Osteocyte (in vitro differentiated cells): ENCODE measurements at places on chromosomes 11 and 22.
A peak's percentile ranks its signal among the peaks of the same experiment; 100 is the strongest.

DNA sequence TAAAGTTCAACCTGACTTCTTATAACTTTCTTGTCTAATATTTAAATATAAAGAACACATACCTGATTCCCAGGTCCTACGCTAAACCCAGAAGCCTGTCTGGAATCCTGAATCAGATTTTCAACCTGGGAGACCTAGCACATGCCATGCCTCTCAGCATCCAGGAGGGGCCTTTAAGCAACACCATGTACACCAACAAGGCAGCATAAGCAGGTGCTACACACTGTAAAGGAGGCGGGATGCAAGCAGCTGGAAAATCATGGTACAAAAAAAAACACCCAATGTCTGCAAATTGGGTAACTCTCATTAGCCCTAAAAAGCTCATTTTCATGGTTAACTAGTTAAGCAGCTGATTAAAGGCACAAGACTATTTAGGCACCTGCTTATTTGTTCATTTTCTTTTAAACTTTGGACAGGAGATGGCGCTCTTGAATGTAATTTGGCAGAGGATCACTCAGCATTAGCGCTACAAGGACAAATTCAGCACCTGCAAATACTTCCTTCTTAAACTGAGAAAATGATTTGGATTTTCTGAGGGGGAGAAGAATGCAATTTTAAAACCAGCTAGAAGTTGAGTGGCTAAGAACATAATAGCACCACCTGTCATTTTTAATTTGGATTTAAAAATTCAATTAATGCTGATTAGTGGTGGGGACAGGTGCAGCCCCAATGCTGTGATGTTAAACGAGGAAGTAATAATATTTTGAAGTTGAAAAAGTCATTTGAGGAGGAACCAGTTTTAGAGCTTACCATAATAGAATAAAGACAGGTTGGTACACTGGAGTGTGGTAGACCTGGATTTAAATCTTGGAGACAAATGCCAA is 104.0 kb downstream of the FAR1 start:
- no peak for DNase-seq

DNA sequence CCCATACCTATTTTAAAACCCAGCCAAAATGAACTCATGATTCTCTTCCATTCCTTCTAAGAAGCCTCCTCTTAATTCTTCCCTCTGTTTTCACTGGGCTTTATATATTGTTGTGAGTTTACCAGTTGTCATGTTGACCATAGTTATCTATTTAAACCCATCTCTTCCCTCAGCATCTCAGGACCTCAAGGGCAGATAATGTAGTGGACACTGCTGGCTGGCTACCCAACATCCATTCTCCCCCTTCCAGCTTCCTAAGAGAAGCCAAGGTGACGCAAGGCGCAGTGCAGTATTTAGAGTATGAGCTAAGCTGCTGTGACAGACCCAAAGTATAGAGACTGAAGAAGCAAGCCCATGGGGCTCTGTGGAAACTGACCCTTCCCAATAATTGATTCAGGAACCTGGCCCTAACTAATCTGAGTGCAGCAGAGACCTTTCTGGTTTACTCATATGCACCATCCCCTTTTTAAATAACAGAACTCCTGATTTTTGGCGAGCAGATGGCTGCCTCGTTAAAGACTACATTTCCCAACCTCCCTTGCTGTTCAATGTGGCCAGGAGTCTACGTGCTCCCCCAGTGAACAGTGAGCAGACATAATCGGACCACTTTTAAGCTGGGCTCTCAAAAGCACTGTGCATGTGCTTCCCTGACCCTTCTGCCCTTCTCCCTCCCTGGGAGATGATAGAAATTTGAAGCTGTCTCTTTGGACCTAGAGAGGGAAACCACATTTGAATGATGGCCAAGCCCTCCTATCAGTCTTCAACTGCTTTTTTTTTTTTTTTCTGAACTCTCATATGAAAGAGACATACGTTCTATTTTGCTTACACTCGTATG is 28.1 kb upstream of the CREB3L1 start:
- DNase-seq, result no peak

DNA sequence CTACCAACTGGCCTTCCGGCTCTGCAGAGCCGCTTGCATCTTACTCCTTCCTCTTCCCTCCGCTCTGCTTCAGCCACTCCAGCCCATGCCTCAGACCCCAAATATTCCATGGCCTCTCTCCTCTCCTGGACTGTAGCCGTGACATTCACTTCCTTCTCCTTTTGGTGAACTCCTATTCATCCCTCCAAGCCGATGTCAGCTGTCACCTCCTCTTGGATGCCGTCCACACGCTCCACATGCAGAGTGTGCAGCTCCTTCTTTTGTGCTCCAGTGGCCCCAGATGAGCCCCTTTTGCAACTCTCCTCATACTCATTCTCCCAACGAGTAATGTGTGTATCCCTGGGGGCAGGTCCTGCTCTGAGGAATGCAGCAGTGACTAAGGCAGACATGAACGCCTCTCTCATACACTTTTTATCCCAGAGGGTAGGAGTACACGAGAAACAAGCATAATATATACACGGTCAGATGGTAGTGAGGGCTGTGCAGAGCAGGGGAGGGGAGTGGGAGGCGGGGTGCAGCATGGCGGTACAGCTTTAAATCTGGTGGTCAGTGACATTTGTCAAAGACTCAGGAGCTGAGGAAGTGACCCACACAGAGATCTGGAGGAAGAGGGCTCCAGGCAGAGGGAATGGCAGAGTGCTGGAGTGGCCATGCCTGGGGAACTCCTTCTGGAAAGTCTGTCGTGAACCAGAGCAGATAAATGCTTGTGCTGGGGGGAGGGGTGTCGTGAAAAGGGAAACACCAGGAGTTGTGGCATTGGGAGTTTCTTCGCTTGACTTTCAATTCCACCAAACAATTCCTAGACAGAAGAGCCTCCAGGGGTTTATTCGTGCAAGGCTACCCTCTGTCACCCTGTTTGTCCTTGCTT is 83.8 kb upstream of the ATXN10 start:
- DNase-seq, result no peak

DNA sequence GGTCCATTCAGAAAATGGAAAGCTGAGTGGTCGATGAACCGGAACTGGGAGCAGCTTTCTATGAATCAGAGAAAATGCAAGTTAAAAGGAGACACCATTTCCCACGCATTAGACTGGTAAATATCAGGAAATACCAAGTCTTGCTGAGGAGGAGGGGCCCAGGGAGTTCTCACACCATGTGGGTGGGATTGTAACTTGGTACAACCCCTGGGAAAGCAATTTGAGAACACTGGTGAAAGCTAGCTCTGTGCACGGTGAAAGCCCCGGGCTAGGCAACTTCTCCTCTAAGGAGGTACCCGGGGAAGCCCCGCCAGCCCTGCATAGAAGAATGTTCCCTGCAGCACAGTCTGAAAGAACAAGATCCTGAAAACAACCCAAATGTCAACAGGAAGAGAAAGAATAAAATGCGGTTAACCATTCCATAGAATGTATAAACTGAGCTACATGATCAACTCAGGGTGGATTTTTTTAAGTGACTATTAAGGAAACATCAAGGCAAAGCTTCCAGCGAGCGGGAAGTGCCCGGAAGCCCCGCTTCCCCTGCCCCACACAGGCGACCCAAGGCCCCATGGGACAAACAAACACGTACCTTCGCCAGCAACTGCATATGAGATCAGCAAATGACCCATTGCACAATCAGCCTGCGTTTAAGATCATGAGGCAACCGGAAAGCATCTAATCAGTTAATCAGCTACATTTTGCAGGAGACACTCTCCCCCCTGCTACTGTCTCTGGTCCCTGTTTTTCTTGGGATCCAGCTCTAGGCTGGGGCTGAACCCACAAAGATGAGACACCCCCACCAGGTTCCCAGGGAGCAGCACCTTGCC is 11.3 kb downstream of the SHANK2 start:
- DNase-seq, result peak; percentile 91

GRCh38 chr11:727859-728748 is 19.2 kb upstream of the TALDO1 start:
- peak; percentile 93 for DNase-seq

GRCh38 chr11:70612459-70613141 is 214.3 kb downstream of the CTTN start:
- no peak for DNase-seq

DNA sequence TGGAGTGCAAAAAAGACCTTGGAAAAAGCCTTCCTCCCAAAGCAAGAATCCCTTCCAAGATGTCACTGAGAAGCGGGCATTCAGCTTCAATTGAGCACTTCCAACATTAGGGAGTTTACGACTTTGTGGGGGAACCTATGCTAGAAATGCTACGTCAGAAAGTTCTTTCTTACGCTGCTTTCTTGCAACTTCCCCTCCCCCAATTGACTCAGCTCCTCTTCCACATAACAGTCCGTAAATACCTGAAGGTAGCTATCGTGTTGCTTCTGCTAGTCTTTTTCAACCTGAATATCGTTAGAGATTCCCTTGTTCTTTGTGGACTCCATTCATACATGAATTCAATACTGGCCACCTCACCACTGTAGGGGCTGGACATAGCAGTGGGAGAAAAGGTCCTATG is 47.0 kb downstream of the VSIG10L2 start:
- no peak for DNase-seq

DNA sequence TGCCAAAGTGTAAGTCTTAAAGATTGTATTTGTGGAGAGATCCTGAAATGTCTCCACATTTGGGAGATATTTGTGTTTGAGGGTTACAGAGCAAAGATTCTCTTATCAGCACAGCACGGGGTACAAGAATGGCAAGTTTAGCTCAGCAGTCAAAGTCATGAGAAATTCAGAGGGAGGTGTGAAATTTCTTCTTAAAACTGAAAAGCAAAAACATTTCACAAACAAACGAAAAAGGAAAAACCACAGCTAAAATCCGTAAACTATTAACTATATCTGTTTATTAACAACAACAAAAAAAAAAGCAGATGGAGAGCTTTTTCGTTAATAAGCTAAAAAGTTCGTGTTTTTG is 40.9 kb upstream of the ETS1 start:
- no peak for DNase-seq

- DNase-seq, result no peak
Measured at GRCh38 chr11:36041988-36042611, 98.2 kb downstream of the LDLRAD3 start.

DNA sequence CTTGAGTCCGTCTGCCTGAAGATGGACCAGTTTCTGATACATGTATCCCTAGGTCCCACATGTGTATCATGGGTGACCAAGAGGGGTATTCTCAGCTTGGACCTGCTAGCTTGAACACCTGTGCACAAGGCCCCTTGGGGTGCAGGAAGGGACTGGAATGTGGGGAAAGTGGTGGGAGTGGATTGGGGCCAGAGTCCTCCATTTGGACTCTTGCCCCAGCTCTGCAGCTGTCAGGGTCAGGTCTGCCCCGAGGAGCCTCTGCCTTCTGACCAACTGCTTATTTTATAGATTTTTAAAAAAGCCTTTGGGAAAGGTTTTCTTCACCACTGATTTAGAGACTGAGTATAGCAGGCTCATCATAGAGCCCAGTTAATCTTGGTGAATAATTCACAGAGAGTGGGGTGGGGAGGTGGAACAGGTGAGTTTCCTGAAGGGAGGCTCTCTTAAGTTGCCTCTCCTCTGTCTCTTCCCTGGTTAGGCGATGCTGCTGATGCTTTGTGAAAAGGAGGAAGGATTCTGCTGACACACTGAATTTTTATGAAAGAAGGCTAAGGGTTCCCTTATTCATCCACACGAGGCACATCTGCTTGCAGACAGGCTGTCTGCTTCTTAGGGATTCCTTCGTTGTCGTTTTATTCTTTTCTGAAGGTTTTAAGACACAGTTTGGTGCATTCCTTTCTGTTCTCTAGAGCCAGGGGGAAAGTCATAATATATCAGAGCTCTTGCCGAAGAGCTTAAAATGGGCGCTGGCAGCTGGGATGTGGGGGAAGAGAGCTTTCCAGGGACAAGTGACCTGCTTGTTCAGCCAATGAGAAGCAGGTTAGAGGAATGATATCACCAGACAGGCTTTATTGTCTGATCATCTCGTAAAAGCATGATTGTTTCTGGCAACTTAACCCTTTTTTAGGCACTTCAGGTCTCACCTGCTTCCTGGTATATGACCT is 19.9 kb downstream of the TRIM44 start:
- no peak for DNase-seq

- no peak for DNase-seq
Measured at GRCh38 chr11:8719211-8719649, 36.6 kb downstream of the RPL27A start.

- no peak for DNase-seq
Measured at GRCh38 chr22:24427500-24428164, at the start of gene ADORA2A. TSS of gene ADORA2A (plus strand) at chr22:24427599. CDS start at chr22:24433405, 5,806 bp downstream.

DNA sequence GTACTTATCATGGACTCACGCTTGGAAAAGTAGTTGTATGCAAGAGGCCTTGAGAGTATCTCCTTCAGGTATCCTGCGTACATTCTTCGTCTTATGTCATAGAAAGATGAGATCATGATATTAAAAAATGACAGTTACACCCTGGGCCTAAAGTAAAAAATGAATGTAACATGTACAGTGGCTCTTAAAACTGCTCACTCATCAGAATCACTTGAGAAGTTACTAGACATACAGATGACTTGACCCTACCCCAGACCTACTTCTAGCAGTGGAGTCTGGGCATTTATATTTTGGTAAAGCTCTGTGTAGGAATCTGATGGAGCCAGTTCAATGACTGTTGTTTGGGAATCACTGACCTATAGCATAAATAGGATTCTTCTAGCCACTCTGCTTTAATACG is 54.5 kb downstream of the PPME1 start:
- no peak for DNase-seq

- DNase-seq, result no peak
Measured at GRCh38 chr11:87092159-87092558, 54.4 kb downstream of the TMEM135 start.

GRCh38 chr11:103892603-103893002 is 143.8 kb upstream of the DDI1 start:
- DNase-seq, result no peak

DNA sequence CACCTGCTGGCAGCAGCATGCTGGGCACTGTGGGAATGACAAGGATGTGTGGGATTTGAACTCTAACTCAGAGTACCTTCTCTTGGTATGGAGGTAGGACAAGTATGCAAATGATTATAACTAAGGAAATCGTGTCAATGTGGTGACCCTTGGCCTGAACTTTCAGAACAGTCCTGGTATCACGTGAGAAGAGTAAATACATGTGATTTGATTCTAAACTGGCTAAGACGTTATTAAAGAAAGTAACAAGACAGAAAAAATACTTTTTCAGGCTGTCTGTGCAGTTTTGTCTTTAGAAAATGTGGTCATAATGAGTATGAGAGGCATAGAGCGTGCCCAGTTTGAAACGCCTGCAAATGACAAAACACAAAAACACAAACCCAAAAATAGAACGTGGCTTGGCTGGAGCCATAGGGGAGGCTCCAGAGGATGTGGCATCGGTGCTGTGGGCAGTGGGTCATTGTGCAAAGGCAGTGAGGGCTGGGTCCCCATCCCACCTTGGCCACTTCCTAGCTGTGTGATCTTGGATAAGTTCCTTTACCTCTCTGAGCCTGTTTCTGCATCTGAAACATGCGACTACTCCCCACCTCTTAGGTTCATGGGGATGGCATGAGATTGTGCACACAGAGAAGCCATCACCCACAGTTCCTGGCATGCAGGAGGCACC is 18.4 kb upstream of the IL2RB start:
- DNase-seq, result no peak

DNA sequence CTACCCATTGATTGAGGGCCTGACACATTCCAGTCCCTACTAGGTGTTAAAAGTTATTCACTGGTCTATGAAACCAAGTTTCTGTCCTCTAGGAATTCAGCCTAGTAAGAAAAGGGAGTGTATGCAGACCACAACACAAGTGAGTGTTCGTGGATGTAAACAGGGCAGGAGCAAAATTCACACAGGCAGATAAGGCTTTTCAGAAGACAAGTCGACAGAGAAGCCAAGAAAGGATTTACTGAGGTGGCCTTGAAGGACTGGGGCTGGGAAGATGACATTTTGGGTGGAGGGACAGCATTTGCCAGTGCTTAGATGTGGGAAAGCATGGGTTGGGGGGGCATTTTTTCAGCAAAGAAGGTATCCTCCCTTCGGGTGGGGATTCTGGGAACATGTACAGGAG is 76.2 kb downstream of the TSPAN18 start:
- no peak for DNase-seq

GRCh38 chr11:59000003-59000402 is 60.7 kb downstream of the GLYATL1 start:
- no peak for DNase-seq
